ENCODE measurements at places on chromosomes 7 and 10.

DNA sequence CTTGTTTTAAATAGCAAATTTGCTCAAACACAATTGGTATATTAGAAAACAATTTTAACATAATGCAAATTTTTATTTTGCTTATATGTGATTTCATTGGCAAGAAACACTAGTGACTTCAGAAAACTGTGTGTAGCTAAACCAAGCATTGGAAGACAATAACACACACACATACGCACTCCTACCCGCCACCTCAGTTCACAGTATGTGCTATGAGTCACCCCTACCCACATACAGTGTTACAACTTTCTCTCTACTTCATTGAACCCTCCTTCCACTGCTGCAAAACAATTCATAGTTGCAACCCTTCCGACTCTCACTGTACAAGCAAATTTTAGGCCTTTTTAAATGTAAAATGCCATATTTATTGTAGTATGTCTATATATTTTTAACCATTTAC is 119.9 kb upstream of the THSD7A start:
- no peak for DNase-seq

DNA sequence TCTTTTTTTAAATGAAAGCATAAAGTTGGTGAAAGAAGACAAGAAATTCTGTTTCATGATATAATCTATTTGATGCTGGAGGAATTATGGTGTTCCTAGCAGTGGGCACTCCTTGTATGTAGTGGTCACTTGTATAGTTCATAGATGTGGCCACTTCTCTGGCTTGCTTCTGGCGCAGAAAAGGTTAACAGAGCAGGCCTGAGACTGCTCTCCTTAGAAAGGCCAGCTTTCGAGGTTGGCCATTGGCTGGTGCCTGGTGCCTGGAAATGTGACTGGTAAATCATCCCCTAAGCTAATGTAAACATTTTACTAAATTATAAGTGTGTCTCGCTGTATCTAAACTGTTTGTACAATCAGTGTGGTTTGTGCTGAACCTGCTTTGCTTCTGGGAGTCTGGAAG is 276.1 kb downstream of the PHTF2 start:
- DNase-seq: no peak

DNA sequence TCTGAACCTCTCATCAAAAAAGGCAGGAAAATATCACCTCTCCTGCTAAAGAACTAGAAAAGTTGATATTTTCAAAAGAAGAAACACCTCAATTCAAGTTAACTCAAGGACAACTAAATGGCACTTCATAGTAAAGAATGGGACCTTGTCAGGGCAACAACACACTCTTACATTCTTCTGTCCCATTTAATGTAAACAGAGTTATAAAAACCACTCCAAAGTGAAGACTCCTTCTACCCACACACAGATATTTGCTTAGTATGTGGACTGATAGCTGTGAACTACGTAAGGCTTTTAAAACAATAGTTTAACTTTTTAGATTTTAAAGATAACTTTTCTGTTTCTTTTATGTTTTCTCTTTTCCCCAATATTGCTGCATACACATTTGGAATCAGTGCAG is 118.3 kb downstream of the ZNF37A start:
- DNase-seq: no peak

DNA sequence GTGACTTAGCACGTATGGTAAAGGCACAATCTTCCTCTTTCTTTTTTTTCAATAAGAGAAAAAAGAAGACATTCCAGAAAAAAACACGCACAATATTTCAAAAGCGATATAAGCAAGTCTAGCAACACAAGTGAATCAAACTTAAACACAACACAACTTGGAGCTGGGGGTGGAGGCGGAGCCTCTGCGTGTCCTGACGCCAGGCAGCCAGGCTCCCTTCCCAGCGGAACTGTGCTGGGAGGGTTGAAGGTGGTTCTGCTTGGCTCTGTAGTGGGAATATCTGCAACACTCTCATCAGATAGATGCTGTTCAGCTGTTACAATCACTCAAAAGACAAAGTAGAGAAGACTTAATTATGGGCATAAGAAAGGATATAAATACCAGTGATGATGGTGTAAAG is 211.4 kb downstream of the WDR37 start:
- DNase-seq: no peak

GRCh38 chr10:38043516-38043915 is 33.0 kb downstream of the ZNF33A start:
- no peak for DNase-seq

GRCh38 chr10:32954080-32954479 is 4.0 kb downstream of the ITGB1 start:
- no peak for DNase-seq

- DNase-seq: no peak
Observed at GRCh38 chr7:157270060-157270444, 66.8 kb upstream of the DNAJB6 start.

DNA sequence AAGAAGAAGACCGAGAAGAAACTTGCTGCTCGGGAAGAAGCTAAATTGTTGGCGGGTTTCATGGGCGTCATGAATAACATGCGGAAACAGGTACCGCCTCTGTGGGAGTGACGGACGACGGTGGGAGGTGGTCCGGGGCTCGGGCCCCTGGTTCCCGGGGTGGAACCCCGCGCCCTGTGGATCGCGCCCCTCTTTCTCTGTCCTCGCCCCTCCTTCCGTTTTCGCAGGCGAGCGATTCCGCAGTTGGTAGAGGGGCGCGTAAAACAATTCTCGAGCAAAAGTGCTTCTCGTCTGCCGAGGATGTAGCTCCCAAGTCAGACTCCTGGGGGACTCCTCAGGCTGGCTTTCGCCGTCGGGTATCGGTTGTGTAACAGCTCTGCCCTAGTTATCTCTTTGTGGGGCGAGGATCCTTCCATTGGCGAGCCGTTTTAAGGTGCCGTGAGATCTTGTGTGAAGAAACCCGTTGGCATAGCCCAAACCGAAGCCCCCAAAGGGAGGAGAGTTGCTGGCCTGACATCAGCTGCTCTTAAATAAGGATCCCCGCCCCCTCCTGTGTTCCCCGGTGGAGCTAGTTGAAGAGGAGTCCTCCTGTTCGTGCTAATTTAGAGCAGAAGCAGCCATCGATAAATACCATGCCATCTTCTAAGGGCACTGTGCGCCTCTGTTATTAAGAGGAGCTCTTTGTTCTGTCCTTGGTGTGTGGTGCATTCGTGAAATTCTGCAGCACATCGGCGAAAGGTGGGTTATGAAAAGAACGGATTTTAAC is 655 bp downstream of the KLHL7 start:
- peak; percentile 47 for DNase-seq
